Astrocyte (in vitro differentiated cells and primary cell): ENCODE measurements at places on chromosomes 16 and 17. TPM values are rescaled to one million over a fixed set of nuclear protein-coding genes. Genes with fewer than 3 reads are reported as not detected.
A peak's percentile ranks its signal among the peaks of the same experiment; 100 is the strongest.

GRCh38 chr17:3401786-3402185, 3.6 kb upstream of the OR1E1 start:
- no peak for DNase-seq

GRCh38 chr17:299546-299945, 53.1 kb downstream of the RPH3AL start:
- DNase-seq, result no peak

DNA sequence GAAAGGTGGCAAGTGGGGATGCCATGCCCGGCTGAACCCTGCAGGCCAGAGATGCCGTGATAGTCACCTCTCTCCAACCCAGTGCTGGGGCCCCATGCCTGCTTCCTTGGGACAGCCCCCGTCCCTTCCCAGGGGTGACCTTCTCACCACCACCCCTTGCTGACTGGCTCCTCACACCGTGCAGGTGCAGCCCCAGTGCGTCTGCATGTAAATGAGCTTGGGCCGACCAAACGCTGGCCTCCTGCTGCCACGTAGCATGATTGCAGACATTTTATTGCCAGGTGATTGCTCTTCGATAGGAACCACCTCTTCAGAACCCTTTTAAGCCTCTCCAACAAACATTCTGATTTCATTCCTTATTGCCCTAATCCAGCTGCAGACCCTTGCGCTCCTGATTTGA, 32.5 kb downstream of the ASIC2 start:
- DNase-seq, result no peak

GRCh38 chr16:8893976-8894690, 12.0 kb downstream of the LITAFD start:
- DNase-seq, result no peak

DNA sequence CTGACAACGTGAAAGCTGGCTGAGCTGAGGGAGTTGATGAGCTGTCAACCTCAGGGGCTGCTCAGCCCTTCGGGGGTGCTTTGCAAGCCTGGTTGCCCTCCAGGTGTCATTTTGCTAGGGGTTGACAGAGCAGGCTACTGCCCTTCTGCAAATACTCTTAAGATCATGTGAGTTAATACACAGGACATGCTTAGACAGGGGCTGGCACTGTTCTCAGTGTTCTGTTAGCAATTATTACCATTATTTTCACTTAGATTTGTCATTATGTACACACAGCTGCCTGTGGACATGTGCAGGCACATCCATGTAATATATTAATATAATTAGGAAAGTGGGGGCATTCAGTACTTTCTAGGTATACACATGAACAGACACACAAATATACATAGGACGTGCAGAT, 554.3 kb upstream of the HSBP1 start:
- DNase-seq, result no peak

DNA sequence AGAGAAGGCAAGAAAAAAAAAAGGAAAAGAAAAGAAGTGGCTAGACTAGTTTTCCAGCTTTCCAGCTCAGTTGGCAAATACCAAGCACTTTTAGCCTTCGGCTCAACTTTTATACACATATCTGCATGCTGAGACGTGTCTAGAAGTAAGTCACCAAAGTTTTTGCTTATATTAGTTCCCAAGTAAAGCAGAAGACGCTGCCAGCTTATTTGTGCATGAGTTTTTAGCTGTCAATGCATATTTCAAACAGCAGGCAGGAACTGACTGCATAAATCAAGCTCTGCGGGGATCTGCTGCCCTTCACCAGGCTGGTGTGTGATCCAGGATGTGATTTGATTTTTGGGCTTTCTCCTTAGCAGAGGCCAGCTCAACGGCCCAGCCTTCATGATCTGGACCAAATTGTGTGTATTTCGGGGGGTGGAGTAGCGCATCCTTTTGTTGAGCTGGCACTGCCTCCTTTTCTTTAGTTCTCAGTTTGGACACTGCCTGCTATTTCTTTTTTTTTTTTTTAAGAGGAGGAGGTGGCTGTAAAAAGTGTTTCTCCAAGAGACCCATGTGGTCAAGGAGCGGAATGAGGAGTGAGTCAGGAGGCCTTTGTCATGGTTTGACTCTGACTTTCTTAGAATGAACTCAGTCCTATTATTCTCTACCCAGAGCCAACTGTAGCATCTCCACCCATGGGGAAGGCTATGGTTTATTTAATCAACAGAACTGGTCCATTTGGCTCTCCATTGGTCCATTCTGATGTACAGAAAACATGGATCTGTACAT, 162.6 kb upstream of the XYLT1 start:
- DNase-seq, result peak; percentile 18

Gene EMP2
- 1.7 and 2.3 TPM in 2 replicates for total RNA-seq
